GM12891 (cell line): ENCODE measurements at places on chromosomes 3 and 15.

- DNase-seq, result no peak
Observed at GRCh38 chr3:158809642-158810041, 7.8 kb downstream of the MFSD1 start.

- no peak for DNase-seq
Observed at GRCh38 chr3:114567771-114568170, 273.9 kb downstream of the TIGIT start.

DNA sequence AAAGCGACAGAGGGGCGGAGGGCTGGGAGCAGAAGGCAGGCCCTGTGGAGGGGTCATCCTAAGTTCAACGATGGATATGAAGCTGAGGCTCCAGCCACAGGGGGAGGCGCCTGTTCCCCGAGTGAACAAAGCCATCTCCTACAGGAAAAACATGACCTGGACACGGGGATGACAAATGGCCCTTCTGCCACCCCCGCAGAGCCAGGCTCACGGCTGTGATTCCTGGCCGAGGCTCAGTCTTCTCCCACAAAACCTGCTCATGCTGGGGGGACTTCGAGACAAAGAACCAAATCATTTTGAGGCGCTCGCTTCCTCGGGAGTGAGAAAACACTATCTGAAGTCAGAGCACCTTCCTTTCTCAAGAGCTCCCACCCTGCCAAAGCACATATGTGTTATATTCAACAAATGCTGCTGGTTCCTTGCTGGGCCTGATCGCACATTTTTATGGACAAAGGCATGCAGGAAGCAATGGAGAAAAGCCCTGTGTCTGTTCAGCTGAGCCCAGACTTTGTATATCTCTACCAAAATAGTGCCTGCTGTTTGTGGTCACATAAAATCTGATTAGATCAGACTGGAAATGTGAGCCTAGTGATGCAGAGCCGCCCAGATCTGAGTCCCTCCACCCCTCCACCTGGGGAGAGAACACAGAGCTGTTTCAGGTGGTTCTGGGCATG lies 5.6 kb downstream of the RBP1 start:
- DNase-seq, result no peak

- DNase-seq, result no peak
Observed at GRCh38 chr15:90685591-90686434, 31.3 kb upstream of the BLM start.

DNA sequence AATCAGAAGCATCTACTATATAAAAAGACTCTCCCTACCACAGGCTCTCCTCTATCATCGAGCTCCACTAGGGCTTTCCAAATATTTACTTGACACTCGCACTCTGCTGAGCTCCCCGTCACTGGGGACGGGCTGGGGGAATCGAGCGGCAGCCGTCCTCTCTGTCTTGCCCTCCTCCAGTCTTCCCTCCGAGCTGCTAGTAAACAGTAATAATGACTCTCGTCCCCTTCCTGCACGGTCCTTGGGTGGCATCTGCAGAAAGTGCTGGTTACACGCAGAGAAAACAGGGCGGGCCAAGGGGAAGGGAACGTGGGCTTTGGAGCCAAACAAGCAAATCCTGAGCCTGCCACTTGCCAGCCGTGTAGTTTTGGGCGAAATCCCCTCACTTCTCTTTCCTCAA lies 96.6 kb downstream of the LRIG1 start:
- DNase-seq, result no peak

- DNase-seq, result no peak
Observed at GRCh38 chr15:73918784-73919183, 7.5 kb upstream of the LOXL1 start.

DNA sequence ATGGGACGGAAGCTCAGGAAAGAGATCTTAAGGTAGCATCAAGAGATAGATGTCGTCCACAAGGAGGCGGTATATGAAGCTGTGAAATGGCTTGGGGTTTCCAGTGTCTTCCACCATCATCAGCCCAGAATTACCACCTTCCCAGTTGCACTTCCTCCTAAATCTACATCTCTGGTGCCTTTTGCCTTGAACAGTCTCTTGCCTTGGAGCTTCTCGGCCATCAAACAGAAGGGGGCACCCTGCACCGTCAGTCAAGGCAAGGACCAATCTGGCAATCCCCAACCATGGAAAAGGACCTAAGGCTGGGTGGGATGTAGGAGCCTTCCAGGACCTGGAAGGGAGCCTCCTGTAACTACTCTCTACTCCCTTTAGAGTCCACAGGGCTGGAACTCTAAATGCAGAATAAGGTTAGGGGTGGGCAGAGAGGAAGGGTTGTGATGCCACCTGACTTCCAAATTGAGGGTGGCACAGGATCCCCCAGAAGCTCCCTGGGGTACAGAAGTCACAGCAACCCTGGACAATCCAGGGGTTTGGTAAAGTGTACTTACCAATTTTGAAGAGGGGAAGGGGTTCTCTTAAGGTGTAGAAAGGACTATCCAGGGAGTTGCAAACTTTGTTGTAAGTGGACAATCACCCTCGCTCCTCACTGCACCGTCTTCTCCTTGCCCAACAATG lies 1.0 kb upstream of the RYR3 start:
- DNase-seq, result no peak

- no peak for DNase-seq
Observed at GRCh38 chr3:106032479-106032878, 163.7 kb upstream of the CBLB start.

DNA sequence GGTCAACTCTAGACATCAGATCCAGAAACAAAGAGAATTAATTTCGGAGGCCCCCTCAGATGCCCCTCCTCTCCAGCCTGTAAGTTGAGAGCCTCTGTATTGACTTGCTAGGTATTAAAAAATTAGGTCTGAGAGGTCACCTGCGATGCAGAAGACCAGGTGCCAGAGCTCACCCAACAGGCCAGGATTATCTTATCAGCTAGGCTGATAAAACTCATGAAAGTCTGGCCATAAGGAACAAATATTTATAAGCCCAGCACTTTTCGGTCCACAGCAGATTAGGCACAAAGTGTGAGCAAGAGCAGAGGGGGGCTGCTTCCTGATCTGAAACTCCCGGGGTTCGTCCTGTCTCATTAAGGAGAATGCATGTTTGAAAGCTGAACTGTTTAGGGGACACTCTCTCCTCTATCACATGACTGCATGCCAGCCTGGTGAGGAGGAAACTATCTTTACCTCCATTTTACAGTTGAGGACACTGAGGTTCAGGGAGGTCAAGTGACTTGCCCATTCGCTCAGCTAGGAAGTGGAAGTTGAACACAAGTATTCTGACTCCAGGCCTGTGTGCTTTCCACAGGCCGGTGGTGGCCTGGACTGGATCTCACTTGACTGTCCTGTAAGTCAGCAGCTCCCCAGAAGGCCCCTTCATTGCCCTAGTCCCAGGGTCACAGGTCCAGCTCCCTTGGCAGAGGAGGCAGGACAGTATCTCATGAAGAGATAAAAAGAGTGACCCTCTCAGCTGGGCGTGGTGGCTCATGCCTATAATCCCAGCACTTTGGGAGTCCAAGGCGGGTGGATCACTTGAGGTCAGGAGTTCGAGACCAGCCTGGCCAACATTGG lies 39.6 kb upstream of the MAGEF1 start:
- no peak for DNase-seq
